ENCODE measurements at places on chromosomes 1 and 21.

GRCh38 chr1:84720221-84720780 lies 30.0 kb upstream of the SSX2IP start:
- no peak for DNase-seq

DNA sequence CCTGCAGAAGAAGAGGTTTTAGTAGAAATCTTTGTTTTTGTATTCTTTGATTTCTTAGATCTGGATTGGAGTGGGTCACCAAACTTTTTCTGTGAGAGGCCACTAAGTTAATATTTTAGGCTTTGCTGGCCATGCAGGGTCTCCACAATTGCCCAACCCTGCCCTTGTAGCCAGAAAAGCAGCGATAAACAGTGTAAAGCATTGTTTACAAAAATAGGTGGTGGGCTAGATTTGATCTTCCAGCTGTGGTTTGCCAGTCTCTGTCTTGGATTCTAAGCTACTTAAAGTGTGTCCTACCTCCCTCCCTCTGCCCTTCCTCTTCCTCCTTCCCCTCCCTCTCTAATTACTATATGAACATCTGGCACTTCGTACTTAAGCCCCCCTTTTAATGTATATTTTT lies 68.0 kb downstream of the LAMC1 start:
- no peak for DNase-seq

- DNase-seq: no peak
These were observed 29.7 kb downstream of the PADI2 start for GRCh38 chr1:17089506-17089905.

- DNase-seq: no peak
These were observed 868 bp downstream of the PPP1R12B start for GRCh38 chr1:202349206-202349928.
